SIG-M5 (cell line): ENCODE measurements at places on chromosomes 7 and 10.

GRCh38 chr7:1251796-1252539, 19.3 kb downstream of the UNCX start:
- no peak for DNase-seq

GRCh38 chr7:11517853-11518252, 314.1 kb downstream of the THSD7A start:
- no peak for DNase-seq

DNA sequence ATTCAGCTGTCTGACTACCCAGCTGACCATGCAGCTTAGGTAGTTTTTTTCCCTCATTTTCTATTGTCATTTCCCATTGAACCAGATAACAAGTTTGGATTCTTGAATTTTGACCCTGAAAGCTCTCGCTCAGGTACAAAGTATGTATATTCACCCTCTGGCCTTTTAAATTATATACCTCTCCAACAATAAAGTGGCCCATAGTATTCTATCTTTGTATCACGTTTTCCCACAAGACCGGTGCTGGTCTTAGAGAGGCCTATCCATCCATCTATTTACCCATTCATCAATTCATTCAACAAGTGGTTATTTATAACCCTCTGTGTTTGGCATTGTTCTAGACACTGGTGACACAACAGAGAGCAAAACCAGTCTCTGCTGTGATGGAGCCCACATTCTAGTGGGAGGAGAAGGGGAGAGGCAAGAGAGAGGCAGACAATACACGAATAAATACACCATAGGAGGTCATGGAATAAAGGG, 35.2 kb upstream of the NPSR1 start:
- no peak for DNase-seq

GRCh38 chr7:73933091-73933490, 72.1 kb downstream of the TMEM270 start:
- no peak for DNase-seq

DNA sequence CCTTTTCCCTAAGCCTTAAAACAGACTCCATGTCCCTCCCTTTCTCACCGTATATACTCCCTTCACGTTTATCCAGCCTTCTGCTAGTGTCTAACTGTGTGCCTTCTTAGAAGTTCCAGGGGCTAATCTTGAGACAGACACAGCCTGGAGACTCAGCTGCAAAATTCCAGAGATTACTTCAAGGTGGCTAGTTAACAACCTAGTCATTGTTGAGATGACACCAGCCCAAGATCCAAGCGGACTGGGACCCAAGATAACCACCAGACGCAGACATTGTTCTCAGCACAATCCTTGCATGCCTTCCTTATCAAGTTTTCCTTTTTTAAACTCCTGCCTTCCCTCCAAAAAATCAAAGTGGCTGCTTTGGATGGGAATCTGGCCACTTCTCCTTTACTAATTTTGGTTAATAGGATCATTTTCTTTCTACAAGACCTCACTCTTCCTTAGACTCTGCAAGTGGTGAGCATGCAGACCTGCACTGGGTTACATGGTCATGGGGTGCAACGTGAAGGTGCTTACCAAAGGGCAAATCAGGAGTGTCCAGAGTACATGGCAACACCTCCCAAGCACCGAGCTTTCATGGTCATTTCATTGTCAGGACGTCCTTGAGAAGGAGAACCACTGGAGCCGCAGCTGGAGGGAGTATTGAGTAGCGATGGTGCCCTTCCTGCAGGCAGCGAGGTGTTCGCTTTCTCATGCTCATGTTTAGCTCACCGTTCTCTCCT, 69.7 kb downstream of the ANLN start:
- no peak for DNase-seq

DNA sequence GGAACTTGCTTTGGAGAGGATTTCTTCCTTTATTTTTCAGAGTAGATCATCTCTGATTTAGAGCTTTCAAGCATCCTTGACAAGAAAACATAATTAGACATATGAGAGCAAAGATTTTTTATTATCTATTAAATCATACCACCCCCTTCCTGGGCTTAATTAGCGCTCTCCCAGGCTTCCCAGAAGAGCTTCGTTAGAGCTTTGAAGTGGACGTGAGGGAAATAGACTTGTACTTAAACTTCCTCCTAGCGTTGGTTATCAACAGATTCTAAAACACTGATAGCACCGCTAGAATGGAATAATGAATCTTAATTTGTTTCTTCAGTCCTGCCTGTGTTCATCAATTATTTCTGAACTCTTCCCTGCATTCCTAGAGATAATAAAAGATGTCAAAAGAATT, 173.9 kb upstream of the STK17A start:
- no peak for DNase-seq

DNA sequence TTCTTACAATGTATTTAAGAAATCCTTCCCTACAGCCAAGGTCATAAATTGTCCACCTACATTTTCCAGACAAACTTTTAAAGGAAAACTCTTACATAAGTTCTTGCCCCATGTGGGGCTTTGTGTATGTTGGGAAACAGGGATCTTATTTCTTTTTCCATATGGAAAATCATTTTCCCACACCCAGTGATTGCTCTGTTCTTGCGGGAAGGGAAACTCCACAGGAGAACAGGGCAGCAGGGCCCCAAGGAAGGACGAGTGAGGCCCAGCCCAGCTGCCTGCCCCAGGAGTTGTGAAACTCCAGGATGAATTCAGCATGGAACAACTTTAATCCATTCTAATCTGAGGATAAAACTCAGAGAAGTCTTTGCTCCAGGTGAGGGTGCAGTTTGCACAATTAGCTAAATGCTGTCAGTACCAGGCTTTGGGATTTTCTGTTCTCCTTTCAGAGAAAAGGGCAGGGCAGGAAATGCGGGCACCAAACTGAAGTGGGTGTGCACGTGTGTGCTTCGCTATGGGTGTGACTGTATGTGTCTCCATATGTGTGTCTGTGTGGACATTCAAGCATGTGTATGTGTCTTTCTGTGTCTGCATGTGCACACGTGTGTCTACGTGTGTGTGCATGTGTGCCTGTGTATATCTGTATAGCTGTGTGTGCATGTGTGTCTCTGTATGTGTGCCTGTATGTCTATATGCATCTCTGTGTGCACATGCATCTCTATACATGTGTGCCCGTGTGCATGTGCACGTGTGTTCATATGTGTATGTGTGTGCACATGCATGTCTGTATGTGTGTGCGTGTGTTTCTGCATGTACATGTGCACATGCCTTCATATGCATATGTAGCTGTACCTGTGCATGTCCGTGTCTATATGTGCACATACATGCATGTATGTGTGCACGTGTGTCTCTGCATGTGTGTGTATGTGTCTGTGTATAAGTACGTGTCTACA, 102.0 kb upstream of the FAM20C start:
- no peak for DNase-seq

DNA sequence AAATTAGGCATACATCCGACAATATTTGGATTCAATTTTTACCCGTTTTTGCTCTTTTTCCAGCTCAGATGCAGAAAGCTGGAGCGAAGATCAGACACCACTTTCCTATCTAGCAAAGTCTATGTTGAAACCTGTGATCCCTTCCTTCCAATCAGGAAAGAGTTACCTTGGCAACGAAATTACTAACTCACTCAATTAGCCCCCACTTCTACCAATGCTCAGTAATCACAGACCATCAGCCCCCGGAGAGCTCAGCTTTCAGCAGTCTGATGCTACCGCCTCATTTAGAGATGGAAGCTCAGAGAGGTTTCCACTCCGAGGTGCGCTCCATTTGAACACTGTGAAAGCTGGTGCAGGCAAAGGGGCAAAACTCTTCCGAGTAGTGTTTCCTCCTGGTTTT, 6.7 kb downstream of the FRAT1 start:
- no peak for DNase-seq

- DNase-seq = no peak
These were observed 101.4 kb upstream of the GLI3 start for GRCh38 chr7:42338231-42338915.

DNA sequence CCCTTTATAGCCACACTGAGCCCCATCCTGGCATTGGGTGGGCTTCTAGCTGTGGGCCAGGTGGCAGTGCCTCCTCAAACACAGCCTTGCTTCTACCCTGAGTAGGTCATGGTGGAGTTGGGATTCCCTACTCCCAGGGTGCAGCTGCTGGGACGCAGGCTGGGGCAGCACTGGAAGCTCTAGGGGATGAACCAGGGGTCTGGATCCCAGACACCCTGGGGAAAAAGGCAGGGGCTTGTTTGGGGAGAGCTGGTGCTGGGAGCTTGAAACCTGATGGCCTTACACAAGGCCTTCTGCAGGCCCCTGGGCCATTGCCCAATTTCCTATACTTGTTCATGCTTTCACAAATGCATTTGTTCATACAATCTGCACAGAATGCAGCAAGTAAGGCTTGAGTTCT, 103.7 kb upstream of the CTBP2 start:
- DNase-seq = no peak

- DNase-seq = no peak
These were observed 670 bp upstream of the AGK start for GRCh38 chr7:141550386-141551093.

GRCh38 chr7:47441796-47442604, 139.9 kb downstream of the TNS3 start:
- no peak for DNase-seq

GRCh38 chr10:132335189-132336063, 3.4 kb downstream of the LRRC27 start:
- no peak for DNase-seq

DNA sequence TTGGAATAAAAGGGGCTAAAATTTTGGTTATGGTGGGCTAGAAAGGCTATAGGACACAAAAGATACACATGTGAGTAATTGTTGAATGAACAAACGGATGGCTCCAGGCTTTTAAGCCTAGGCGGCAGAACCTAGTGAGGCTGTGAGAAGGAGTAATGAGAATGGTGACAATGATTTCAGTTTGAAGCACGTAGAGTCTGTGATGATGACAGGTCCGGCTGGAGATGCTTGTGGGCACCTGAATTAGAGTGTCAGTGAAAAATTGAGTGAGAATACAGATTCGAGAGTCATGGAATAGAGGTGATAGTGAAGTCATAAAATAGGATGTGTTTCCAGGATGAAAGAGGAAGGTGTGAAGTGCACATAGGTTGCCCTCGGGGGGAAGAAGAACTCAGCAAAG, 170.6 kb downstream of the TMEM178B start:
- DNase-seq = no peak

DNA sequence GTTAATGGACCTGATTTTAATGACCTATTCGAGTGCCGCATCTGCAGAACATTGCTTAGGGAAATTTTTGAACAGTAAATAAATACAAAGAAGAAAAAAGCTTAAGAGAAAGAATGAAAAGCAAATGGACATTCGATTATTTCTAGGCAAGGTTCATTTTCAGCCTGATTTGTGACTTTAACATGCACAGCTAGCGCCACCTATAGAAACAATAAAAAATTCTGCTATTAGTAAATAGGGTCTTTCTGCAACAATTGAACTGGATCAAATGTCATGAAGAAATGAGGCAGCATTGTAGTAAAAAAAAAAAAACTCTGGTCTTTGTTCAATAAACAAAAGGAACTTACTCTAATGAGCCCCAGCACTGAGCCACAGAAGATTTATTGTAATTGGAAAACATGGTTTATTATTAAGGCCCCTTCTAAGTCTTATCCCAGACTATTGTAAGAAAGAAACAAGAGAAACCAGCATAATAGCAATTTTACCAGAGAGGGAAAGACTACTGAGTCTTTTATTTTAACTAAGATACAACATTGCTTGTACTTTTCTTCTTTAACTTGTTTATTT, 41.4 kb upstream of the GHITM start:
- DNase-seq = no peak

- DNase-seq = no peak
These were observed 45.4 kb downstream of the ST7 start for GRCh38 chr7:116998567-116999175.

- DNase-seq = no peak
These were observed 7.2 kb downstream of the CPA2 start for GRCh38 chr7:130273933-130274255.

GRCh38 chr7:104795086-104795485, 218.9 kb upstream of the KMT2E start:
- no peak for DNase-seq

GRCh38 chr7:2106924-2107323, 125.8 kb downstream of the MAD1L1 start:
- no peak for DNase-seq

GRCh38 chr10:47361293-47361692, 13.1 kb downstream of the RBP3 start:
- DNase-seq = no peak

DNA sequence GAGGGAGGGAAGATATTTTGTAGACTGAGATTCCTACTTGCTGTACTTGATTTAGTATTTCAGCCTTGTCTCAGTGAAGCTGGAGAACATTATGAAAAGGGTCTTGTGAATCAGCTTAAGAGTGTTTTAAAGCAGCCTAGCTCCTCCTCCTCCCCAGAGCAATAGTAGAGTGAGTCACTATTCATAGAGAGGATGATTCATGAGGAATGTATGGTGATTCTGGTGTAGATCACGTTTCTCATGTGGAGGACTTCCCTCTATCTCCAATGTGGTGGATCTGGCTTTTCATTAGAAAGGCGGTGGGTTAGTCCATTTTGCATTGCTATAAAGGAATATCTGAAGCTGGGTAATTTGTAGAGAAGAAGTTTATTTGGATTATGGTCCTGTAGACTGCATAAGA, 340.1 kb upstream of the CHRM2 start:
- no peak for DNase-seq

- no peak for DNase-seq
These were observed 141.3 kb upstream of the SP8 start for GRCh38 chr7:20927976-20928375.

DNA sequence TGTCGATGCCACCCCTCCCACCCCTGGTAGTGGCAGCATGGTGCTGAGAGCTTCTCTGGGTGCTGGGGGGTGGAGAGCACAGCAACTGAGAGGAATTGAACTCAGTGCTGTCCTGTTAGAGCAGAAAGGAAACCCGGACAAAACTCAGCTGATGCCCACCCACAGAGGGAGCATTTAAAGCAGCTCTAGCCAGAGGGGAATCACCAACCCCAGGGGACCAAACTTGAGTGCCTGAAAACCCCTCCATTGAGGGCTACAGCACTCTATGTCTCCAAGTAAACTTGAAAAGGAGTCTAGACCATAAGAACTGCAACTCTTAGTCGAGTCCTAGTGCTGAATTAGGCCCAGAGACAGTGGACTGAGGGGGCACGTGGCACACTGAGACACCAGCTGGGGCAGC, 16.8 kb upstream of the FOXI2 start:
- no peak for DNase-seq

DNA sequence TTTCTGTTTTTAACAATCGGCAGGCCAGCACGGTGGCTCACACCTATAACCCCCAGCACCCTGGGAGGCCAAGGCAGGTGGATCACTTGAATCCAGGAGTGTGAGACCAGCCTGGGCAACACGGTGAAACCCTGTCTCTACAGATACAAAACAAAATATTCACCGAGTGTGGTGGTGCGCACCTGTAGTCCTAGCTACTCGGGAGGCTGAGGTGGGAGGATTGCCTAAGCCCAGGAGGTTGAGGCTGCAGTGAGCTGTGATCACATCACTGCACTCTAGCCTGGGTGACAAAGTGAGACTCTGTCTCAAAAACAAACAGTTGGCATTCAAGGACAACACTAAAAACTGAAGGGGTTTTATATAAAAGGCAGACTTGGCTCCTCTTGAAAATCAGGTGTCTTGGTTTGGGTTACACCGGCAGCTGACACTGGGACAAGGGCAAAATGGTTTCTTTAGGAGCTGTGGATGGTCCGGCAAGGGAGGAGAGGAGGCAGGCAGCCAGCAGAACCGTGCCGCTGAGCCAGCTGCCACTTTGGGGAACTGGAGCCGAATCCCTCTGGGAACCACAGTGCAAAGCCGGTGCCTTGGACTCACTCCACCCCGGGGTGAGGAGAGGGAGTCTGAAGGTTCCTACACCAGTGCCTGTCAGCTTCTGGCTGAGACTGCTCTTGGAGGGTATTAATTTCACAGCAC, 52.6 kb downstream of the CHST3 start:
- DNase-seq = no peak
